Type B pancreatic cell (in vitro differentiated cells): ENCODE measurements at places on chromosomes 6 and 20. TPM values are rescaled to one million over a fixed set of nuclear protein-coding genes. Genes with fewer than 3 reads are reported as not detected.

- DNase-seq, result no peak
Measured at GRCh38 chr6:73743081-73743480, 47.1 kb downstream of the CD109 start.

Gene C4A
- 5.2 and 9.7 TPM in 2 replicates for total RNA-seq

DNA sequence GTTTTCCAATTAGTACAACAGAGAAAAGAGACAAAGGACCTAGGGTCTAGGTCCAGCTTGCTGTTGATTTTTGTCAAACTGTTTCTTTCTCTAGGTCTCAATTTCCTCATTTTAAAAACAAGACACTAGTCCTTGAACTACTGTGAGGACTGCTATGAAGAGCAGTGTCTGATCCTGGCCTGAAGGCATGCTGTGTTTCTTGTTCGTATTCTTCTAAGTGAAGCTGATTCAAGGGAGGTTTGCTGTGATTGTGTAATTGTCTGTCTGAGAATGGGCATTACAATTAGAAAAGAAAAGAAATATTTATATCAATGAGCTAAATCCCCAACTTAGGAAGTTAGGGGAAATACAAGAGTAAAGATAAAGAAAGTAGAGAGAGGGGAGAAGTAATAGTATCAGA is 228.2 kb upstream of the SUPT3H start:
- no peak for DNase-seq

Gene OR2J3
- total RNA-seq, result not detected in 2 replicates

Gene RAB5IF
- 85.8 and 122 TPM in 2 replicates for total RNA-seq

Gene CPXM1
- 6.6 and 106 TPM in 2 replicates for total RNA-seq

GRCh38 chr6:137715589-137716045 is 151.4 kb upstream of the TNFAIP3 start:
- DNase-seq, result no peak

DNA sequence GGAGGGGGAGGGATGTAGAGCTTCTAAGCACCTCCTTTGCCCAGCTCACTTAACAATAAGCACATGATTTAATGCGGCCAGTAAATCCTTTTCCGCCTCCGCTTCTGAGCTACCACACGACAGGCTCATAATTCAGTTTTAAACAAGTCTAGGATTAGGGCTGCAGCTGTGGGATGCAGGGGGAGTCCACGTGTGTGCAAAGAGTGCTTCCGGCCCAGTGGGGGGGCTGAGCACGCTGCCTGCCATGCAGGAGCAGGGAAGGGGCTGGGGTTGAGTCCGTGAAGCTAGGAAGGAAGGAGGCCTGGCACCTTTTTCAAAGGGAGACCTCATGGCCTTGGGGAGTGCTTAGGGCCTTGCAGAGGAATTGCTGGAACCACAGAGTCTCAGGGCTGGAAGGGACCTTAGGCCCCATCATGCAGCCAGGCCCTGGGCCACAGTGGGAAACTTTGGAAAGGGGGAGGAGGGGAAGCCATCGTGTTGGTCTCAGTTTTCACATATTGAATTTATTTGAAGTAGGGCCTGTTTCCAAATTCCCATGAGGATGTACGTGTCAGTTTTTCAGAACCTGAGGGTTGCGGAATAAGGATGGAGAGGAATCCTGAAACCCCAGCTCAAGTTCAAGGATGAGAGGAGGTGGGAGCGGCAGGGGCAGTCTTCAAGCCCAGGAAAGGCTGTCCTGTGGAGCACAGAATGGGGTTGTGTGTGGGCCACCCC is 96.1 kb downstream of the VEGFA start:
- no peak for DNase-seq

- DNase-seq, result no peak
Measured at GRCh38 chr20:44264287-44264686, 17.2 kb downstream of the GDAP1L1 start.

- DNase-seq, result no peak
Measured at GRCh38 chr6:53679446-53679933, 13.9 kb upstream of the KLHL31 start.

DNA sequence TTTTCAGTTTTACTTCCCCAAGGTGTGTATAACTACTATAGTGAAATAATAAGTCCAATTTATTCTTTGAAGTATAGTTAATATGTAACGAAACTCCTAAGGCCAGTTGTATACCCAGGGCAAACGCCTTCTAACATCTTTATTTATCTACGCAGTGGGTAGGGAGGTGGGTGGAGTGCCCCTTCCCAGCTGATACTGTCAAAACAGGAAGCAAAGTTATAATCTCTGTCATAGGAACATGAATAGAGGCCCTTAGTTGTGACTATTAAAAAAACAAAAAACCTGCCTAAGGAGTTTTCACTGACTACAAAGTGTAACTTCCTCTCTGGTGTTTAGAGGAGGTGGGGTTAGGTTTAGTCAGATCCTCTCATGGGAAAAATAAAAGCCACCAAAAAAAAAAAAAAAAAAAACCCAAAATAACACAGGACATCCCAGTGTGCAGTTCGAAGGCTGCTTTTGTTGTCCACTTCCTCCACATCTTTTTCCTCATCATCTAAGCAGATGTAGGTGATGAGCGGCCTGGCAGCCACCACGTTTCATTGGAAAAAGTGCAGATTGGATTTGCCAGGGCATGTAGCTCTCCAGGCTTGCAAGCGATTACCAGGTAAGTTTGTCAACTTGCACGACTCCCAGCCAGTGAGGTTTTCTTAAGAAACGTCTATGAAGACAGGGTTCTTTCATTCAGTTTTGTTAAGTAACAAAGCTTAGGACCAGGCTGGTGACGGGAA is 58.7 kb downstream of the UTRN start:
- DNase-seq, result no peak

GRCh38 chr6:74585753-74586152 is 620.1 kb downstream of the COL12A1 start:
- no peak for DNase-seq

Gene RIN2
- 44.8 and 46.8 TPM in 2 replicates for total RNA-seq

GRCh38 chr6:128358244-128358776 is 162.1 kb downstream of the PTPRK start:
- no peak for DNase-seq

Gene SERINC1
- 82.8 and 101 TPM in 2 replicates for total RNA-seq

DNA sequence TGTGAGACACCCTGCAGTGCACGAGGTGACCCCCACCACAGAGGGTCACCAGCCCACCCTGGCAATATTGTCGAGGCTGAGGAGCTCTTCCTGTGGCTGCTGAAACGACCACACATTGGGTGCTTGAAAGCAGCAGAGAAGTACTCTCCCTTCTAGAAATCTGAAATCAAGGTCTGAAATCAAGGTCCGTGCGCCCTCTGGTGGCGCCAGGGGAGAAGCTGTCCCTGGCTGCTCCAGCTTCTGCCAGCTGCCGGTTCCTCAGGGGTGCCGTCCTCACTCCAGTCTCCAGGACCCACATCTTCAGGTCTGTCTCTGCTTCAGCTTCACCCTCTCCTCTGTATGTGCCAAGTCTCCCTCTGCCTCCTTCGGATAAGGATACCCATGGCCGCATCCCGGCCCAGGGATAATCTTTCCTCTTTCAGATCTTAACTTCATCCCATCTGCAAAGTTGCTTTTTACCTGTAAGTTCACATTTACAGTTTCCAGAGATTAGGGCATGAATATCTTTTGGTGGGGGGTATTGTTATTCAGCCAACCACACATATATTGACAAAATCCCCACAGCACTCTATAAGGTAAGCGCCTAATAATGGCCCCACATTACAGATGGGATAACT is 108.3 kb upstream of the PHACTR3 start:
- peak; percentile 82 for DNase-seq

DNA sequence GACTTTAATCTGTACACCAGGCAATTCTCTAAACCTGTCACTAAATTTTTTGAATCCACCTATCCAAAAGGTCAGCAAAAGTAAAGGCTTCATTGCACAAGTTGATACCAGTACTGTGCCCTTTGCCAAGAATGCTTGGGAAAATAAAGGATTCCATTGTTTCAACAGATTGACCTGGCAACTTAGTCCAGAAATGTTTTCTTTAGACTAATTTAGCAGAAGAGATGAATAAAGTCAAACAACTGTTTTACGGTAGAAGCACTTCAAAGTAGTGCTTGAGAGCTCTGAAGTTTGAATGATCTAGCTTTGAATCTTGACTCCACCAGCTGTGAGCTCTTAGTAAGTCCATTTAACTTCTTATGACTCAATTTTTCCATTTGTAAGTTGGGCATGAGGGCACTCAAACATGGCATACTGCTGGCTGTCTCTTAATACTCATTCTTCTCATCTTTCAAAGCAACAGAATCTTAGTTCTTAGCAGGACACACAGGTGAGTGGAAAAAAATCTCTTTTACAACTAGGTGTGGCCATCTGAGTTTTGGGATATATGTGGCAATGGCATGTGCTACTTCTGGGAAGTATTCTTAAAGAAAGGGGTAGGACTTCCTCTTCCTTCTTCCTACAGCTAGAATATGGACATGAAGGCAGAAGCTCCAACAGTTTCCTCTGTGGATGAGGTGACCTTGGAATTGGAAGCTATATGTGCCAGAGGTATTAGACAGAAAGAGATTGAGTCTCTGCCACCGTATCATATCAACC is 55.9 kb upstream of the LOC128125822 start:
- DNase-seq, result no peak

Gene PFDN4
- total RNA-seq, result 19.3 and 28.4 TPM in 2 replicates

- DNase-seq, result no peak
Measured at GRCh38 chr20:42572320-42573016, 617.2 kb downstream of the PTPRT start.

GRCh38 chr20:13149371-13150105 is 71.5 kb upstream of the ISM1 start:
- DNase-seq, result no peak

DNA sequence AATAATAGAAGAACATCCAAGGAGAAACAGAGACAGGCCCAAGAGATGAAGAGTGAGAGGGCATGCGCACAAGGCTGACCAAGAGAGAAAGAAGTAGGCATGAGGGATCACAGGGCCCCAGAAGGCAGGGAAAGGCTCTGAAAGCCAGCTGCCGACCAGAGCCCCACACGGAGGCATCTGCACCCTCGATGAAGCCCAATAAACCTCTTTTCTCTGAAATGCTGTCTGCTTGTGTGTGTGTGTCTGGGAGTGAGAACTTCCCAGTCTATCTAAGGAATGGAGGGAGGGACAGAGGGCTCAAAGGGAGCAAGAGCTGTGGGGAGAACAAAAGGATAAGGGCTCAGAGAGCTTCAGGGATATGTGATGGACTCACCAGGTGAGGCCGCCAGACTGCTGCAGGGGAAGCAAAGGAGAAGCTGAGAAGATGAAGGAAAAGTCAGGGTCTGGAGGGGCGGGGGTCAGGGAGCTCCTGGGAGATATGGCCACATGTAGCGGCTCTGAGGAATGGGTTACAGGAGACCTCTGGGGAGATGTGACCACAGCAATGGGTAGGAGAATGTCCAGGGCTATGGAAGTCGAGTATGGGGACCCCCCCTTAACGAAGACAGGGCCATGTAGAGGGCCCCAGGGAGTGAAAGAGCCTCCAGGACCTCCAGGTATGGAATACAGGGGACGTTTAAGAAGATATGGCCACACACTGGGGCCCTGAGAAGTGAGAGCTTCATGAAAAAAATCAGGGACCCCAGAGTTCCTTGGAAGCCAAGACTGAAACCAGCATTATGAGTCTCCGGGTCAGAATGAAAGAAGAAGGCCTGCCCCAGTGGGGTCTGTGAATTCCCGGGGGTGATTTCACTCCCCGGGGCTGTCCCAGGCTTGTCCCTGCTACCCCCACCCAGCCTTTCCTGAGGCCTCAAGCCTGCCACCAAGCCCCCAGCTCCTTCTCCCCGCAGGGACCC is 981 bp upstream of the TNF start:
- DNase-seq, result no peak

Gene HLA-DRA
- total RNA-seq, result 1.4 and 2.1 TPM in 2 replicates
